ENCODE measurements at places on chromosomes 7 and 10. TPM values are rescaled to one million over a fixed set of nuclear protein-coding genes. Genes with fewer than 3 reads are reported as not detected.
A peak's percentile ranks its signal among the peaks of the same experiment; 100 is the strongest.

The DNAAF5 gene
- 15.9 TPM for total RNA-seq

The GIMAP7 gene
- total RNA-seq = 464 TPM

The ATRNL1 gene
- total RNA-seq = 0.50 TPM

The GJD4 gene
- 0.20 TPM for total RNA-seq

The MICALL2 gene
- 2.6 TPM for total RNA-seq

The GPAM gene
- total RNA-seq = 6.3 TPM

The MRLN gene
- not detected for total RNA-seq

The ELMO1 gene
- total RNA-seq = 131 TPM

The CYP3A7 gene
- not detected for total RNA-seq

The AKR1C8 gene
- total RNA-seq = 9.2 TPM

The ABCB1 gene
- 27.1 TPM for total RNA-seq

The NXPH1 gene
- total RNA-seq = not detected

The MYO1G gene
- 94.2 TPM for total RNA-seq

The ADCY1 gene
- not detected for total RNA-seq

- DNase-seq = no peak
Observed at GRCh38 chr10:66378117-66378876, 547.5 kb upstream of the LRRTM3 start.

- DNase-seq = no peak
Observed at GRCh38 chr10:91140995-91141549, 79.4 kb upstream of the PCGF5 start.

GRCh38 chr7:128434413-128435326 is 21.0 kb upstream of the HILPDA start:
- no peak for DNase-seq

- no peak for DNase-seq
Observed at GRCh38 chr10:24150853-24151252, 58.1 kb upstream of the KIAA1217 start.

GRCh38 chr7:38232502-38233366 is 40.7 kb downstream of the TARP start:
- peak; percentile 91 for DNase-seq

DNA sequence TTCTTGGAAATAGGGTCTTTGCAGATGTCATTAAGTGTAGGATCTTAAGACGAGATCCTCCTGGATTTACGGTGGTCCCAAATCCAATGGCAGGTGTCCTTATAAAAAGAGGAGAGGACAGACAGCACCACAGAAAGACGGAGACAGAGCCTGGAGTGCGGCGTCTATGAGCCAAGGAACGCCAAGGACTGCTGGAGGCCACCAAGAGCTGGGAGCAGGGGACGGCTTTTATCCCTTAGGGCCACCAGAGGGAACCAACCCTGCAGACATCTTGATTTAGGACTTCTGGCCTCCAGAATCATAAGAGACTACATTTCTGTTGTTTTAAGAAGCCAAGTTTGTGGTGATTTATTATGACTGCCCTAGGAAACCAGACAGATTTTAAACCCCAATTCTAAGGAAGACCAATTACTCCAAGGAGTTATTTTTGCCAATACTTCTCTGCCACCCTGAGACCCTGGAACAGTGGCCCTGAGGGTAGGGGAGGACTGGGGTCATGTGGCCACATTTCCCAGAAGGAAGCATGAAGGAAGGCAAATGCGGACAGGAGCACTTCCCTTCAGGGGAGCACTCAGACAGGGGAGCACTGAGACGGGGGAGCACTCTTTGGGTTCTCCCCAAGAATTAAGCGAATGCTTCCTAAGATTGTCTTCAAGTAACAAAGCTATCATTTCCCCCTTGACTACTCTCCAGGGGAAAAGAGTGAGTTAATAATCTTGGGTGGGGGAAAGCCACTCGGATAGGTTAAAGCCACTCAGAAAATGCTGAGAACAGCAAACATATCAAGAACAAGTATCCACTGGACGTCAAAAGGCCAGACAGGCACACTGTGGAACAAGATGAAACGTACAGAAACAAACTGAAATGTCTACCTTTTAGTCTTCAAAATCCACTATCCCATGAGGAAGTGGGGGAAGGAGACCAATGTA is 67.5 kb downstream of the CHST15 start:
- no peak for DNase-seq

DNA sequence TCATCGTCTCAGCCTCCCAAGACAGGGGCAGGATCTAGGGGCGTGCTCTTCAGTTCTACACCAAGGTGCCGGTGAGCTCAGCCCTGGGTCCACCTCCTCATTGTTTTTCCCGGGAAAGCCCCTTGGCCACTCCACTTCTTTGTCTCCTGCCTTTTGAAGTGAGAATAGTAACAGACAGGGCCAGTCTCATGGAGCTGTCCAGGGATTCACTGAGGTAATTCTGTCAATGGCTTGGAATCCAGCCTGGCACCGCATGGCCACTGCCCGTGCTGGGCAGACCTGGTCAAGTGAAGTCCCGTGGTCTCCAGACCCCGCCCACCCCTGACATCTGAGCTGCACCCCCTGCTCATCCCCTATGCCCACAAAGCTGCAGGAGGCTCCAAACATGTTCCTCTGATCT is 138.9 kb downstream of the TNS3 start:
- no peak for DNase-seq

DNA sequence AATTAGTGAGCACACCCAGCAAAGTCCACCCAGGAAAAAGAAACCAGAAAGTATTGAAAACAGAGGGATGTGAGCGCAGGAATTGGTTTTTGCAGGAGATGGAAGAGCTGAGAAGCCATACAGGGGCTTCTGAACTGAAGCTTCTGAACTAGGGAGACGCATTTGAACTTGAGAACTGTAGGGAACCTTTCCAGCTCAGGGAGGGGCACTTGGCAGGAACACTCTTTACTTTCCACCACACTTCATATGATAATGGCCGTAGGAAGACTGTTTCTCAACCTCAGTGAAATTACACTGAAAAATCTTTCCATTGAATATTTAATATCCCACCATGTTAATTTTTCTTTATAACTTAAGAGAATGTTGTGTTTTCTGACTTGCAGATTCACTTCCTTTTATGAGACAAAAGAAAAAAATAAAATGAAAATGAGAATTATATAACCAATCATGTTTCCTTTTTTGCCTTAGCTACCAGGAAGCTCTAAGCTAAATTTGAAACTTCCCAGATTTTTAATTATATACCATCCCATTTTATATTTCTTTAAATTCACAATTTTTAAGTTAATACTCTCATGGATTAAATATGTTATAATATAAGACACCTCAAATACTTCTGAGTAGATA is 98.3 kb upstream of the TCF7L2 start:
- DNase-seq = no peak

- DNase-seq = no peak
Observed at GRCh38 chr10:106038246-106038645, 1126.3 kb downstream of the SORCS1 start.

GRCh38 chr10:44725404-44725803 is 185.7 kb upstream of the TMEM72 start:
- DNase-seq = no peak

GRCh38 chr10:125756853-125757487 is 18.7 kb downstream of the MMP21 start:
- DNase-seq = no peak

DNA sequence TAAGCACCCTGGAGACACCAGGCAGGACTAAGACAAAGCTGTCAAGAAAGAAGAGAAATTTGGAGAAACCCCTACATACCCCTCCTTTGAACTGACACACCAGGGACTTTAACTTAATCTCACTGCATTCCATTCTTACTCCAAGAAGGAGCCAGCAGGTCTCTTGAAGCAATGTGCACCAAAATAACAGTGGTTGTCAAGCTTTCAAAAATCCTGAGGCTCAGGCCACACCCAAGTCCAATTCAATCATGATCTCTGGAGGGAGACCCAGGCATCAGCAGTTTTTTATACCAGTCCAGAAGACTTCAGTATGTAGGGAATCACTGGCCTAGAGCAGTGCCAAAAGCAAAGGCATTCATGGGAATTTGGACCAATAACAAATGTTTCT is 6.8 kb downstream of the SLC25A13 start:
- DNase-seq = no peak

DNA sequence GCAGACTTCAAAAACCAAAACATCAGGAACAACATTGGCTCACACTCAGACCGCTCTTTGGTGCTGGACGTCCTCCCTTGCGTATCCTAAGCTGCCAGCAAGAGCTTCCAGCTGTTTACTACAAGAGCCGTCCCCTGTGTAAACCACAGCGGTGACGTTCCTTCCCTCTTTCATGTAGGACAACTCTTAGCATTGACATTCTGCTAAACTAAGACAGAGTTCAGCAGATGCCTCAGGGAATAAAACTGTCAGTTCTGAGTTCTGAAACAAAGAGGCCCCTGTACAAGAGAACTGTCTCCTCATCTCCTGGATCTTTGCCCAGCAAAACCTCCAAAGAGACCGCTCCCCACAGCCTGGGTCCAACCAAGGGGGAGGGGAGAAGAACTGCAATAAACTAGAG is 57.8 kb upstream of the OPALIN start:
- DNase-seq = no peak

GRCh38 chr7:130351791-130352090 is 7.1 kb downstream of the CPA5 start:
- DNase-seq = no peak

- DNase-seq = no peak
Observed at GRCh38 chr10:124710266-124710881, 33.8 kb downstream of the FAM53B start.

DNA sequence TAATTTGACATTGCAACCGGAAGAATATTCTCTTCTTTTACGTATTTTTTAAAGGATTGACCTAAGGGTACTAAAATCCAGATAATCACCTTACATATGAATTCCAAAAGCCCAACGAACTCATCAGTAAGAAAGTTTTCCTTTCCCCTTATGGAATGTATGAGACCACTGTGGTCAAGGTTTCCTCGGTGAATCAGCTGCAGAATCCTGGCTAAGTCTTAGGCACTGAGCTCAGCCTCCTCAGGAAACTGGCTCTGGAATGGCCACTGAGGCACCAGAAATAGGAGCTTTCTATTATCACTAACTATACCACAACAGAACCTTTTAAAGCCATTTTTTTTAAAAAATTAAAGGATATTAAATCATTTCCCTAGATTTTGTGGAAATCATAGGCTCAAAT is 21.0 kb downstream of the SVIL start:
- no peak for DNase-seq

GRCh38 chr10:122715576-122715975 is 15.9 kb upstream of the C10orf120 start:
- DNase-seq = no peak

DNA sequence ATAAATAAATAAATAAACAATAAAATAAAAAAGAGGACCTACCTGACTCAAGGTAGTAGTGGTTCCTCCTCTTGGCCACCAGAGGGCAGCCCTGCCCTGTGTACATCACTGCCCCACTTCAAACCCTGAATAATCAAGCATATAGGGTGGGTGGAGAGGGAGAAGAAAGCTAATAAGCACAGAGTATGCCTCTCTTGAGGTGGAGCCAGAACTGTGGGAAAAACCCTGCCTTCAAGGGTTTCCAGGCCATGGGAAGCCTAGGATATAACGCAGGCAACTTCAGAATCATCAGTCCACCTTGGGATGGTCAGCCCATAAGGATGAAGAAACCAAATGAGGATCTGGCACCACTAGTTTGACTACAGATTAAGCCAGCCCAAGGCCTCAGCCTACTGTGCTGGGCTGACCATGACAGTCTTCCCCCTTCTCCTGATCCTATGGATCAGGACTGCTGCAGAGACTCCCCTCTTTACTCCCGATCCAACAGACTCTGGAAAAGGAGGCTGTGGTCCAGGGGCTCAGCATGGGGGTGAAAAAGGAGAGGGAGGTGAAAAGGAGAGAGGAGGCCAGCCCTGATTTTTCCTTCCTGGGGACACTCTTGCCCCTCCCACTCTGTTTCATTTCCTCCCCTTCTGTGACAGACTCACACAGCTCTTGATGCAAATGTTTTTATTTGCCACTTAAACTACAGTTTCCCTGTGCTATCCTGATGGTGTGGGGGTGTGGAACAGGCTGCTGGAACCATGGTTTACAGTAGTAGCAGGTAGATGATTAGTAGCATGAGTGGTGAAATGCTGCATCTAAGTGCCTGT is 10.1 kb downstream of the AVPI1 start:
- peak; percentile 55 for DNase-seq

- no peak for DNase-seq
Observed at GRCh38 chr10:124385627-124386185, 33.0 kb downstream of the OAT start.

DNA sequence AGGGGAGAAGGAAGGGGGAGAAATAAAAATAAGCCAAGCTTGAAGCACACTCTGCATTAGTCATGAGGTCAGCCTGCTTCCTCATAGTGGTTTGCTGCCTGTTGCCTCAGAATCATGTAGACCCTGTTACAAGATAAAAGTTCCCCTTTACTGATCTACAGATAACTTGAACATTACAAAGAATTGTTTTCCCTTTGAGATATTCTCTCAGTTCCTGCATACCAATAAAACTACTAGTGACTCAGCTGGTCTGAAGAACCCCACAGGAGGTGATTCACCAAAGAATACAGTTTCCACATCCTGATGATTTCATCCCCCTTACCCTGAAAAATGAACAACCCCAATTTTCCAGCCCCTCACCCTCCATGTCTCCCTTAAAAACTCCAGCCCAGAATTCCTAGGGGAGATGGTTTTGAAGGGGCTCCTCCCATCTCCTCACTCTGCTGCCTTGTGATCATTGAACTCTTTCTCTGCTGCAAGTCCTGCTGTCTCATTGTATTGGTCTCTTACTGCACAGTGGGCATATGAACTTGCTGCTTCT is 31.5 kb upstream of the NRP1 start:
- no peak for DNase-seq

DNA sequence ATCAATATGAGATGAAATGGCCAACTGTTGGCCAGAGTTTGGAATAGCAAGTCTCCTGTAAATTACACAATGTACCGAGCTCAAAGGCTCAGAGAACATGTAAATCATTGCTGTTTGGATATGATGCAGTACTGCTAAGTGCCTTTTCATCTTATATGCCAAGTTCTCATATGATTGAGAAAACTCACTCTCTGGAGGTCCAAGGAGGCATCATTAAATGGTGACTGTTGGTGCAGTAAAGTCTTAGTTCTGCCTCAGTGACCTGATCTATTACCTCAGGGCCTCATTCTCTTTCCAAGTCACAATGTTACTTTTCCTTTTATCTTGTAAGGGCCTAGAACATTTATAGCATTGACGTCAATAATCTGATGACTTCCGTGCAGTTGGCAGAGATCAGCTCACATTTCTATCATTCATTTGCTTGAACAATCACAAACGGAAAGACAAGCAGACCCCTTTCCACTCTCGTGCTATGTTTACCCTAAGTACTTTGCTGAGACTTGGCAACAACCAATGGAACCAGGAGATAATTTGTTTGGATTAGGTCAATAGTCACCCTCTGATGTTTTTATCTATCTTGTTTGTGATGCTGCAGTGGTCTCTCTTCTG is 32.6 kb upstream of the PDK4 start:
- no peak for DNase-seq

GRCh38 chr10:45064998-45065397 is 64.3 kb downstream of the ZNF22 start:
- no peak for DNase-seq

GRCh38 chr7:23971031-23971430 is 261.0 kb downstream of the STK31 start:
- DNase-seq = no peak

GRCh38 chr7:37770838-37771237 is 77.6 kb upstream of the NME8 start:
- DNase-seq = no peak
